Muscle of arm (tissue), 14 donors: ENCODE measurements at places on chromosomes 5 and 9.

- no peak for DNase-seq
Measured at GRCh38 chr9:101585740-101586139, 9.0 kb downstream of the PPP3R2 start.

DNA sequence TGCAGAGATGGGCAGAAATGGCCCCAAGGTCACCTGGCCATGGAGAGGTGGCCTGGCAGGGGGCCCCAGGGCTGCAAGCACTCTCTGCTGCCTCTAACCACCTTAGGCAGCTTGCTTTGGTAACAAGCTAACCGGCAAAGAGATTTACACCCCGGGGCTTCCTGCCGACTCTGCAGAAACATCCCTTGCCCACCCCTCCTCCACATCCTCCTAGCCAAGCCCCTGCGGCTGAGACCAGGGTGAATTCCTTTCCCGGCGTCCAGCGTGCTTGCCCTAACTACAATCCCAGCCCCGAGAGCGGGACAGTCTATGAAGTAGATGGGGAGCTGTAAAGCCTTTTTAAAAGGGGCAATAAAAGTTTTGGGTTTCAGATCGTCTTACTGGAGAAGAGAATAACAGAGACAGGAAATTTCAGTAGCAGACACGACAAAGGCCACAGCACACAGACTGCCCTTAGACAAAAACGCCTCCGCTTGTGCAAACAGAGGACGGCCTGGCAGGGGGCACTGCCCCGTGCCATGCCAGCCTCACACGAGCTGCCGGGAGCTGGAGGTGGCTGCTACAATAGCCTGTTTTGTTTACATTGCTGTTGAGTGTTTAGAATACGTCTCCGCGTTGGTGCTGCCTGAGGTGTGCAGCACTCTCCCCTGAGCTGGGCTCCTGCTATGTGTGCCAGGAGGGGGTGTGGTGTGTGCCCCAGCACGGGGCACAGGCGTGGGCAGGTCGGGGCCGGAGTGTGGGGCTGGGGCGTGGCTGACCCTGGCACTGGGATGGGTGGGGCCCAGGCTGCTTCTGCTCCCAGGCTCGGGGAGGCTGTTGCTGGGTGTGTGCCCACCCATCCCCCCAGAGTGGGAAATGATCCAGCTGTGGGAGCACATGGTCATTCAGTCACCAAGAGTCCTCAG lies 15.3 kb downstream of the MYMK start:
- DNase-seq: no peak

- DNase-seq: peak; percentile 20
Measured at GRCh38 chr5:1409381-1410110, 35.7 kb downstream of the SLC6A3 start.

DNA sequence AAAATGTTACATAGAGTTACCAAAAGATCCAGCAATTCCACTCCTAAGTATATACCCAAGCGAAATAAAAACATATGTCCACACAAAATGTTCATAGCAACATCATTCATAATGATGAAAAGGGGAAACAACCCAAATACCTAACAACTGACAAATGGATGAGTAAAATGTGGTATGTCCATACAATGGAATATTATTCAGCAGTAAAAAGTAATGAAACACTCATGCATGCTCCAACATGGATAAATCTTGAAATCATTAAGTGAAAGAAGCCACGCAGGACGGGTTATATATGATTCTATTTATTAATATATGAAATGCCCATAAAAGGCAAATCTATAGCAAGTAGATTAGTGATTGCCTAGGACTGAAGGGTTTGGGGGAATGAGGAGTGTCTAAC lies 6.0 kb downstream of the DENND1A start:
- no peak for DNase-seq

DNA sequence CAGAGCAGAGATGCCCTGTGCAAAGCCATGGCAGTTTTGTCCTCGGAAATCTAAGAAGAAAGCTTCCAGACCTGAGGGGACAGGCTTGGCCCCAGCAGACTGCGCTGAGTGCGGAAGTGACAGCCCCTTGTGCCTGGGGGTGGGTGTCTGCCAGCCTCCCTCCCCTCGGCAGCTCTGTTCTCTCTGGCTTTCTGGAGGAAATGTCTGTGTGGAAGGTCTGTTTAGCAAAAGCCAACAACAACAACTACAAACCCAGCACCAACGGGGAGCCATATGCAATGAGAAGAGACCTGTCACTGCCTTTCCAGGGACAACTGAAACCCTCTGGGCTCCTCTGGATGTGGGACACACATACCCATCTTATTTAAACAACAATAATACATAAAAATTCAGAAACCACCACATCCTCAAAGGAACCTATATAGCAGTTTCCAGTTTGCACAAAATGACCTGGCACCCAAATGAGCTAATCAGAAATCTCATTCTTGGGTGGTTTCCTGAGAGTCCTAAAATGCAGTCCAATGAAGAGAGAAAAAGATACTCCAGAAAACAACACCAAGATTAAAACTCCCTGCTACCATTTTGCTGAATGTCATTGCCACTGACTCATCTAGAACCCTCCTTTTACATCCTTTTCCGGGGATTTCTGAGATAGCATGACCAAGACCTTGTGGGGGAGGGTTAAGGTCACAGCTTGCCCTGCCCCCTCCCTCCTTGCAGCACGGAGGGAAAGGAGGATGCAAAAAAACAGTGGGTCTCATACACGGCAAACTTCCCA lies 97.7 kb downstream of the AK8 start:
- no peak for DNase-seq

GRCh38 chr5:82909771-82910170 lies 167.4 kb downstream of the TMEM167A start:
- no peak for DNase-seq

- no peak for DNase-seq
Measured at GRCh38 chr5:8270246-8270645, 401.3 kb downstream of the MTRR start.

DNA sequence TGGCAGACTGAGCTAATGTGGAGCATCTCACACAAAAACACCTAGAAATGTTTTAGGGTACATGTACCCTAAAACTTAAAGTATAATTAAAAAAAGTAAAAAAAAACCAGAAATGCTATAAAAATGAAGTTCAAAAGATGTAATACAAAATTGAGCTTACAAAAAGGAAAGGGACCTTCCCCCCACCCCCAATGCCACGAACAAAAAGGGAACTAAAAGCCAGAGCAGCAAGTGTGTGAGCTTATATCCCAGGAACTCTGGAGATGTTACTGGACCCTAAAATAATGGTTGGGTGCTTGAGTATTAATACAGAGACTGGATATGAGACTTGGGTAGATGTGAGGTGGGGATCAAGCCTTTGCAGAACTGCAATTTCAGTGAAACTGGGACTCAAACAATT lies 11.0 kb downstream of the SPATA9 start:
- DNase-seq: no peak

GRCh38 chr9:96133321-96134021 lies 168.5 kb downstream of the HSD17B3 start:
- DNase-seq: no peak

DNA sequence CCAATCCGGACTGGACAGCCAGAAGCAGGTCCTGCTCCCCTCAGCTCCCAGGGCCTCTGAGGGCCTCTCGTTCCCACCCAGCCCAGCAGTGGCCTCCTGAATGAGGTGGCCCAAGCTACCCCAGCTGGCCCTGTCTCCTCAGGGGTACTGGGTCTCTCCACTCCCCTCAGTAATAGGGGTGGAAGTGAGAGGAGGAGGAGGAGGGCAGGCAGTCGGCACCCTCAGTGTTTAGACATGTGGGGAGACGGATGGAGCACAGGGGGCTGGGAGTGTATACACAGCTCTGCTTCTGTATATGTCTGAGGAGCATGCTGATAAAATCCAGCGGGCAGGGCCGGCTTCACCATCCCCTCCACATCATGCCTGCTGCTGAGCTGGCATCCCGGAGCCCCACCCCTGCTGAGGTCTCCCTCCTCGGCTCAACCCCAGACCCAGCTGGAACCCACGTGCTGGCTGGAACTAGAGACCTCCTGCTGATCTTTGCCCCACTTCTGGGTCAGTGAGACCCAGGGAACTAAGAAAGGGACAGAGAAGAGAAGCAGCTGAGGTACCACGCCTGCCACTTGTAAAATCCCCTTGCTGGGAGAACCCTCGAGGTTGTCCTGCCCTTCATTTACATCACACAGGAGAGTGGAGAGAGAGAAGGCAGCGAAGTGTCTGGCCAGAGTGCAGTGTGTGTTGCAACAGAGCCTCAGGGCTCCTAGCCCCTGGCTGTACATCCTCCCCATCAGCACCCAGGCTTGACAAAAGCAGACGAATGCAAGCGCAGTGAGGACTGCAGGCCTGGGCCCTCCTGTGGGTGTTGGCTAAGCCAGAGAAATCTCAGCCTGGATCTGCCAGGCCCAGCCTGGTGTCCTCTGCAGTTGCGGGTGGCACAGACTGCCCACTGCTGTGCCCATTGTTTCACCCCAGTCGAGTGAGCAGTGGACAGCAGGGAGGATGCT lies 77.5 kb downstream of the PSD2 start:
- no peak for DNase-seq

GRCh38 chr9:107008011-107008410 lies 145.0 kb downstream of the ZNF462 start:
- DNase-seq: no peak

GRCh38 chr9:136230365-136230764 lies 15.2 kb downstream of the QSOX2 start:
- no peak for DNase-seq

DNA sequence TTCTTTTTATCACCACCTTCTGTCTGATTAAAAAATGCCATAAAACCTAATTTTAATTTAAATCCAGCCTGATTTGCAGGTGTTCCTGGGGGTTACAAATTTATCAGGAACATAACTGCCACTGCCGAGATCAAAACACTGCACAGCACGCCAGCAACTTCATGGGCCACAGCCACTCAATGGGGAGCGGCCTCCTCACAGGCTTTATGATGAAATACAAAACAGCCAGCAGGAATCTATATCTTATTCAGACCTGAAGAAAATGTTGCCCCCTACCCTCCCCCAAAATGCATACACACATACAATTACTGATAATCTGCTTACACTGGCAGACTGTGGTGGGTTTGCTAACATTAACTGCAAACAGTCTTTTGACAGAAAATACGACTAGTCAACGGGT lies 151.7 kb upstream of the POU5F2 start:
- no peak for DNase-seq

DNA sequence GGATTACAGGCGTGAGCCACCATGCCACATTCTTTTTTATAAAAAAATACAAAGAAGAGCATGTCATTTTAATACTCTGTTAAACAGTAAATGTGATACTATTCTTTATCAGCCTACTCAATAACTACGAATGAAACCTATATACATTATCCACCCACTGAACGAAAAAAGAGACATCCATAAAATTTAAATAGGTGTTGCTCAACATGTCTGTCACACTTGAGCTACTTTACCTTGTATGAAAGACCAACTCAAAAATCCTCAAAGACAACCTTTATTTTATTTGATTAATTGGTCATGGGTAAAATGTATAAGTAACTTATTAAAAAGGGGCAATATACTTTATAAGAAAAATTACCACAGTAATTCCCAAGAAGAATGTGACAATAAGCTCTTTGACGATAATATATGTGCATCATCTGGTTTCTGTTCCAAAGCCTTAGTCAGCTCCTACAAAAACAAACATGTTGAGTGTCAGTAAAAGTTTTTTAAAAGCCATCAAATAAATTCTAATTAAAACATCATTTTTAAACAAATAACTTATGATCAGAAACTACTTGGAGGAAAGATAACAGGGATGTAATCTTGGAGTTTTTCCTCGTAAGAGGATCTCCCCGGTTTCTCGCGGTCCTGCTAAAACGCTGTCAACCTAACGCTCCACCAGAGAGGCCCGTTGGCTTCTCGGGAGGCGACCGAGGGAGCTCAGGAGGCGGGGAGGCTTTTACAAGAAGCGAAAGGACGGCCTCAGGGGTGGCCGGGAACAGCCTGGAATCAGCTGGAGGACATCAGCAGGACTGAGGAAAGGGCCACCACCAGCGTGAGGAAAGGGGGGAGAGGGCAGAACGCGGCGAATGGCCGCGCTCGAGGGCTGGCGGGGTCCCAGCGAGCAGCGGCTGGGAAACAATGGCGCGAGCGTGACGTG lies 13.5 kb upstream of the ANKRD18B start:
- peak; percentile 89 for DNase-seq

- no peak for DNase-seq
Measured at GRCh38 chr5:76425928-76426804, 23.1 kb downstream of the IQGAP2 start.

GRCh38 chr9:31916591-31917241 lies 467.7 kb upstream of the ACO1 start:
- no peak for DNase-seq

DNA sequence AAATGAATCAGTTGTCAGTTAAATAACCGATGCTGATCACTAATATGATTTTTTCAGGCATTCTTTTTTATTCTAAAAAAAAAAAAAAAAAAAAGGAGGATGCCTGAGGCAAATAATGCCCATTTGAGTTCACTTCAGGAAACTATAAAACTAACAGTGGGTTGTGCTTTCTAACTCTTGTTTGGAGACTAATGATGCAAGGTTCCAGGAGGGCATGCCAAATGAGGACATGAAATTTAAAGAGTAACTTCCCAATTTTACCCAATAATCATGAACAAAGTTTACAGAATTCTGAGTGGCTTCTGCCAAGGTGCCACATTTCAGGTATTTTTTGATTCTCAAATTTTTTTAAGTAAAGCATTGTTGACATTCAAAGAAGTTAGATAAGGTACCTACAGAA lies 41.0 kb downstream of the CEP120 start:
- no peak for DNase-seq

DNA sequence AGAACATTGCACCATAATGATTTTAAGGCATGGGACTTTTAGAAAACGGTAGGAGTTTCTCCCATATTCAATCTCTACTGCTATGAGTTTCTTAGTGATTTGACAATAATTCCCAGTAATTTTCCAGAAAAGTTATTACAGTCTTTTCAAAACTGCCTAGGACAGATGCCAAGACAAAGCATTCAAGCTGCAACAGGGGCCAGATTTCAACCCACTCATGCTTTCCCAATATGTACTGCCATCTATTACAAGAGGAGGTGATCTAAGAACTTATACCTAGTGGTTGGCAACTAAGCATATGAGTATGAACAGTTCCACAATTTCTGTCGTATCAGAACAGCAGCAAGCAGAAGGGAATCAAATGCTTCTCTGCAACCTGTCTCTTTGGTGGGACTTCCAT lies 95.1 kb upstream of the TMED7 start:
- DNase-seq: no peak
